Dorsolateral prefrontal cortex (tissue), 122 donors: ENCODE measurements at places on chromosomes 12 and 14.
A peak's percentile ranks its signal among the peaks of the same experiment; 100 is the strongest.

- no peak for DNase-seq
These were observed 33.1 kb downstream of the CD9 start for GRCh38 chr12:6233121-6233971.

DNA sequence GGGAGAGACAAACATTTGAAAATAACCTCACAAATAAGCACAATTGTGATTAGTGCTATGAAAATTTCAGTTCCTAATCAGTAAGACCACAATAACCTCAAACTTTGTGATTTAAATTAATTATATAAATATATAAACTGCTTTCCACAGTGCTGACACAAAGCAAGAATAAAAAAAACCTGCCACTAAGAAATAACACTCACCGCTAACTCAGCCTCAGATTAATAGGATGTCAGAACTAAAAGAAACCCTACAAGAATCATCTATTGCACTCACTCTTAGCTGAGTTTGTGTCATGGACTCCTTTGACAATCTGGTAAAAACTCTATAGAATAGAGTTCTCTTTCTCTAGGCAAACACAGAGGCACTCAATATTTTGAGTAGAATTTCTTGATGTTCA lies 68.4 kb downstream of the SLC41A2 start:
- no peak for DNase-seq

DNA sequence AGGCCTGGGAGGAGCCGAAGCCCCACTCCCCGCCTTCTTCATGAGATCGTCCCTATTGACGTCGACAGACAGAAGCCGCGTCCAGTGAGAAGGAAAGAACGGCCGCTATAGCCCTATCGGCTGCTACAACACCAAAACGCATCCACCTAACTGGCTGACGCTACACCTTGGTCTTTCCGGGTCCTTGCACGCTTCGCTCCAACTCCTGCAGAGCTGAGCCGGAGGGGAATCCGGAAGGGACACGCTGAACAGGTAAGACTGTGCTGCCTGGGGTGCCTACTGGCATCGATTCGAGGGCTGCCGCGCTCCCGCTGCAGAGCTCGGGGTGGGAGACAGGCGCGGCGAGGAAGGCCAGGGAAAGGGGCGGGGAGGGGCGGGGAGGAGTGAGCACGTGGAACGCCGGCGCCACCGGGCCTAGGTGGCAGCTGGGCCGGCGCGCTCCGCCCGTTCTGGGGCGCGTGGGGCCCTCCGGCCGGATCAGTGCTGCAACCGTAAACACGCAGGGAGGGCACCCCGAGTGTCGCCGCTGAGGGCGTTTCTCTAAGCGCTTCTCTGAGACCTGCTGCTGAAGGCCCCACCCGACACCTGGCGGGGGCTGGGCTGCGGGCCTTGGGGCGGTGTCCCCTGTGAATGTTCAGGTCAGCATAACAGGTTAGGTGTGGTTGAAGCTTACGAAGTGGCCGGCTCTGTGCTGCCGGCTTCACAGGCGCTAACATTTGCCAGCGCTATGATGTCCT lies at the start of gene DCAF4:
Gene DCAF4, plus strand, starts transcription at position 173 of the 737 bp plus-strand sequence. CDS start 11,515 bp downstream, outside the sequence.
- DNase-seq, result peak; percentile 96

GRCh38 chr12:52338241-52338960 lies 17.2 kb upstream of the KRT83 start:
- no peak for DNase-seq

- no peak for DNase-seq
These were observed 196.6 kb downstream of the SLC25A21 start for GRCh38 chr14:36975834-36976233.

- DNase-seq, result no peak
These were observed 278.1 kb downstream of the RAD51B start for GRCh38 chr14:68097727-68098126.

GRCh38 chr12:88897723-88898122 lies 317.5 kb upstream of the KITLG start:
- no peak for DNase-seq

DNA sequence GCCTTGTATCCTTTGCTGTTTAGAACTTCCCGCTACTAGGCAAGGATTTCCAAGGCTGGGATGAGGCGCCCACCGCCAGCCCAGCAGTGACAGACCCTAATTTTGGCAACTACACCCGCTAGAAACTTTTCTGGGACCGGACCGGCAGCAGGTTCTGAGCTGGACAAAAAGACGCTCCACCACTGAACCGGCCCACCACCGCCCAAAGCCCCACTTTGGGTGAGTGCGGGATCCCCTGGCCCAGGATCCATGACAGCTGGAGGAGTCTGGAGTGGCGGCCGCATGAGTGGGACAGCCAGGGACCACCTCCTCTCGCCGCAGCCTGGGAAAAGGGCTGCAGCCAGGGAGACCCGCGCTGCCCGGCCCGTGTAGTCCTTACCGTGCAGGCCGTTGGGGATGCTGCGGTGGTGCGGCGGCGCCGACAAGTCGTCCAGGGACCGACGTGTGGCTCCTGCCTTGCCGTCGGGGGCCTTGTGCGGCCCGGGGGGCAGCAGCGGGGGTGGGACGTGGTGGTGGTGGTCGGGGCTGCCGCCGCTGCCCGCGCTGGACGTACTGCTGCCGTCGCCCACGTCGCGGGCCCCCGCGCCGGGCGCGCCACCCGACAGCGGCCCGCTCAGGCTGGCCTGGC lies 1.1 kb downstream of the CCDC85C start:
- no peak for DNase-seq

DNA sequence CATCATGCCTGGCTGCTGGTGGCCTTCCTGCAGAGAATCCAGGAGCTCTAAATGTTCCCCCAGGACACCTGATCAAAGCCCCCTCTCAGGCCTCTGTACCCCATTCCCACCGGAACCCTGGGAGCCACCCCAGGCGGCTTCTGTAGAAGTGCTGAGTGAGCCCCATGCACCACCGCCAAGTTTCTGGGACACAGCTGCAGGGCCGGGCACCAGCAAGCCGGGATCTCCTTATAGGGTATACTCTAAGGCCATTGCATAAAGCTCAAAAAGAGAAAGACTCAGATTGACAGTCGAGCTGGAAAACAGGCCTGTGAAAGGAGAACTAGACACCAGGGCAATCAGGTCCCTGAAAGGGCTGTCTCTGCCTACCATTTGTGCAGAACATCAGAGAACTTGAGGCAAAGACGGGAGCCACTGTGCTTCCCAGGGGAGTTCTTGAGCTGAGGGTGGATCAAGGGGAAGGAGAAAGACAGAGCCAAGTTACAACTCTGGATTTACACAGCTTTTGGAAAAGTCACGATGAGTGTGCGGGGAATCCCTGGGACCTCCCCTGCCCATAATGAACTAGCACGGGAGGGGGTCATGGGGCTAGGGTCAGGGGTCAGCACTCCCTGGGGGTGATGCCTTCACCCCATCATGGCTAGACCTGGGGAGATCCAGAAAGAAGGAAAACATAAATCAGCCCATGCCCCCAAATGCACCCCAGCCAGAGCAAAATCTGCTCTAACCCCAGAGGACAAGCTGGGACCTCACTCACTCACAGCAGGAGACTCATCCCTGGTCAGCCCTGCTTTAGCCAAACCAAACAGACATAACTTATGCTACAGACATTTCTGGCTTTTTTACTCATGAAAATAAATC lies 51.1 kb downstream of the ITPK1 start:
- no peak for DNase-seq

GRCh38 chr12:124242529-124243065 lies 52.3 kb upstream of the RFLNA start:
- DNase-seq, result no peak

DNA sequence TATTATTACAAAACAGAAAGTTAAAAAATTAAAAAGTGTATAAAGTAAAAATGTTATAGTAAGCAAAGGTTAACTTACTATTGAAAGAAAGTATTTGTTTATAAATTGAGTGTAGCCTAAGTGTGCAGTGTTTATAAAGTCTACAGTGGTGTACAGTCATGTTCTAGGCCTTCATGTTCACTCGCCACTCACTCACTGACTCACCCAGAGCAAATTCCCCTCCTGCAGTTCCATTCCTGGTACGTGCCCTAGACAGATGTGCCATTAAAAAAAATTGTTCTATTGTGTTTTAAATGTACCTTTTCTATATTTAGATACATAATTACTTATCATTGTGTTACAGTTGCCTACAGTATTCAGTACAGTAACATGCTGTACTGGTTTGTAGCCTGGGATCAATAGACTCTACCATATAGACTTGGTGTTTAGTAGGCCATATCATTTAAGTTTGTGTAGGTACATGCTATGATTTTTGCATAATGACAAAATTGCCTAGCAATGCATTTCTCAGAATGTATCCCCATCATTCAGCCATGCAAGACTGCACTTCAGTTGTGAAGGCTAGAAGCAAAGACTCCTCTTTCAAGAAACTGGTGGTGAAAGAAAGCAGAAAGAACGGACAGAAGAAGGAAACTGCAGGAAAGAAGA lies 100.6 kb downstream of the DACT1 start:
- DNase-seq, result no peak

DNA sequence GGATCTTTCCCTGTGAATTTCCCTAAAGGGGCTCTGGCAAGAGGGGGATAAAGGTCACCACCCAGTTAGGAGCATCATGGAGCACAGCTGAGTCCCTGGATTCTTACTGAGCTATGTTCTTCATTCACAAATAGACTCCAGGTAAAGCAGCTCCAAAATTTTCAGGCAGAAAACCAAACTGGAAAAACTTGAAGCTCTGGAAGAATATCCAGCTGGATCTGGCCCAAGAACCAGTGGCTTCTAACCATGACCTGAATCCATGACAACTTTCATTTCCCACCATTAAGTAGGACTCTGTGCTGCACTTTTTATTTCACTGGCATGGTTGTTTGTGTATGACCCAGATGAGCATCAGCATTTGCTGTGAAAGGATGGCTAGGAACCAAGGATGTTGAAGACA lies 180.4 kb upstream of the FKBP4 start:
- no peak for DNase-seq

- no peak for DNase-seq
These were observed 7.3 kb upstream of the RCOR1 start for GRCh38 chr14:102584871-102585869.

- no peak for DNase-seq
These were observed 1027.2 kb upstream of the TMEM132C start for GRCh38 chr12:127239781-127240180.

DNA sequence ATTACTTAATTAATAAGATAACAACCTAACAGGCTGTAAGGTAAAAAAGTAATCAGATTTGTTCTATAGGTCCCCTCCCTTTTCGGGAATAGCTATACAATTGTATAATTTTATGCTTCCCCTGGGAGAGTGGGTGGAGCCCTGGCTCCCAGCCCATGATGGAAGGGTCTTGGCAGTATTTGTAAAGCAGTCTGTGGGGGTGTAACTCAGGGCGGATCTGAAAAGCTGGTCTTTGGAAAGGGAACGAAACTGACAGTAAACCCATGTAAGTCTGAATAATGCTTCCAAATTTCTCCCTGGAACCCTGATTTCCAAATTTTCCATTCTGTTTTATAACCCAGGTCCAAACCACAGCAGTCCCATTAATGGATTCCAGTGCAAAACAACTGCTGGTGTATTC lies 110.4 kb downstream of the DAD1 start:
- no peak for DNase-seq

GRCh38 chr12:18296909-18297280 lies 35.6 kb downstream of the PIK3C2G start:
- DNase-seq, result no peak

- DNase-seq, result no peak
These were observed 17.4 kb downstream of the SGPP1 start for GRCh38 chr14:63710497-63710896.

GRCh38 chr14:95240859-95241813 lies 78.6 kb downstream of the CLMN start:
- no peak for DNase-seq

DNA sequence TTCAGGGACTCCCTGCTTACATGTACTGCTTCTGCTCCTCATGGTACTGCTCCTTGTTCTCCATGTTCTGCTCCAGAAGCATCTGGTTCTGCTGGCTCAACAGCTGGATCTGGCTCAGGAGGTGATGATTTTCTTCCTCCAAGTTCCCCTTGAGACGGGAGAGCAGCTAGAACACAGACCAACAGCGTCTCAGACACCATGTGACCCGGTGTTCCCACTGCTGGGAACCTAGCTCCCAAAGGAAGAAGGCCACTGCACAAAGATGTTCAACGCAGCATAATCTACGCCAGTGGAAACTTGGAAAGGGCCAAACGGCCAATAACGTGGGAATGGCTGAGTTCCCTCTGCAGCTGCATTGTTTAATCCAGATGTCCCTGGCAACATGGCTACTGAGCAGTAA lies 49.6 kb upstream of the GPR68 start:
- DNase-seq, result no peak

DNA sequence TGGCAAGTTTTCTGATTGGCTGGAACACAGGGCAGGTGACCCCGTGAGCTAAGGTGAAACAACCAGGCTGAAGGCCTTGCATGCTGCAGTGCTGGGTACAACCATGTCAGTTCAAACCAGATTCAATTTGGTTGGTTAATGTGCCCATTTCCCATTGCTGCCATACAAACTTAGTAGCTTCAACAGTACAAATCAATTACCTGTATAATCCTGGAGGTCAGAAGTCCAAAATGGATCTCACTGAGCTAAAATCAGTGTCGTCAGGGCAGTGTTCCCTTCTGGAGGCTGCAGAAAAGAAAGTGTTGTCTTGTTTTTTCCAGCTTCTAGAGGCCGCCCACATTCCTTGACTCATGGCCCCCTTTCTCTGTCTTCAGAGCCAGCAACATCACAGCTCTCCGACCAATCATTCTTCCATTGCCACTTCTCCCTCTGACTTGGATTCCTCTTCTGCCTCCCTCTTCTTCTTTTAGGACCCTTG lies 221.7 kb downstream of the ZFP36L1 start:
- no peak for DNase-seq

DNA sequence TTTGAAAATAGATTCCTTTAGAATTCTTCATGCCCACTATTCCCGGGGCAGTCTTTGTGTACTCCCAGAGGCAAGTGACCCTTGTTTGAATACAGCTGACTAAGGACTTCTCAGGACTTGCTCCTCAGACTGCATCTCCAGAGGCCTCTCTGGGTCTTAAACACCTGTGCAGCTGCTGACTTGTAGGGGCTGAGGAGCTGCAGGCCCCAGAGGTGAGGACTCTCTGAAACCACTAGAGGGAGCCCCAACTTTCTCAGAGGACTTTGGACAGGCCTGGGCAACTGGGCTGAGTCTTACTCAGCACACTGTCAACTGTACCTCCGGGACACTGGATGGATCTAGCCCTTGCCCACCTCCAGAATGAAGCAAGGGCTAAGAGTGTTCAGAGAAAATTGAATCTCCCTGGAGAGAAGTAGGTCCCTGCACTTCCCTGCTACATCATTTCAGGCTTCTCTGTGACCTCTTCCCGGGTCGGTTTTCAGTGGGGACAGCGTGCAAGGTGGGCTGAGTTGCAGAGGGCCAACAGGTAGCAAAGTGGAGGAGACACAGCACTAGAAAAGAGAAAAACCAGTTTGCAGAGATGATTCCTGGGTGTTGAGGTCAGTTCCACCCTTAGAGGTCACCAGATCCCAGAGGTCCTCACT lies 164.6 kb downstream of the TMEM117 start:
- no peak for DNase-seq
